ENCODE measurements at places on chromosomes 2 and 18.

GRCh38 chr2:205012961-205013360, 467.7 kb downstream of the PARD3B start:
- no peak for DNase-seq

DNA sequence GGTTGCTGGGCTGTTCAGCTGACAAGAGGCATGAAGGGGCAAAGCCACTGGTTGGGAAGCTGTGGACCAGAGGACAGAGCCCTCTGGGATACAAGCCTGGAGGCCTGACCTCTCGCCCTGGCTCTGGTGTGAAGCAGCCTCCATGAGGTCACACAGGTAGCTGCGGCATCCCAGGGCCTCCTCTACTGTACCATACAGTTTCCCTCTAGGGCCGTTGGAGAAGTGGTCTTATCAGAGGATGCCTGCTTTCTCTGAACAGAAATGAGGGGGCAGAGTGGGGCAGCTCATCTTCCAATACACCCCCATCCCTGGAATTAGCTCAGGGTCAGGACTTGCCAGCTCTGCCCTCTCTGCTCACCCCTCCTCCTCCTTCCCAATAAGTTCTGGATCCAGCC, 135.1 kb upstream of the SMAD2 start:
- DNase-seq, result no peak

- DNase-seq, result no peak
These were observed 141.2 kb downstream of the CABLES1 start for GRCh38 chr18:23276451-23276850.

GRCh38 chr18:60978338-60978737, 354.9 kb upstream of the CDH20 start:
- no peak for DNase-seq
